ENCODE measurements at places on chromosomes 13 and 19.

GRCh38 chr19:663682-664117 is 686 bp upstream of the RNF126 start:
- no peak for DNase-seq

- DNase-seq: no peak
Measured at GRCh38 chr19:2261438-2262172, 5.4 kb upstream of the JSRP1 start.

DNA sequence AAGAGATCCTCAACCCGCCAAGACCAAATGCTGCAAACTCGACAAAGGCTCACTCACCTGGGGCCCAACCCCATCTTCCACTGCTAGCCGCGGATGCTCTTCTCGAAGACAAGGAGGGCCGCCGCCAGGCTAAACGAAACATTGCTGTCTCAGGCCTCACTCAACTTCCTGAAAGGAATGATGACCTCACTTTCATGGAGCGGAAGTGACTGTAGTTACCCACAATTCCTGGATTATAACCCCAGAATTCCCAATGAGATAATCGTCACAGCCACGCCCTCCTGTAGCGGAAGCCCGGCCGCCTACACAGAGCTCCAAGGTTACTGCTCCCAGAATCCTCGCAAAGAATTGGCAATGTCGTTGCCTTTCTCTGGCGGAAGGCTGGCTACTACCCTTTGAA is 10.5 kb upstream of the ZNF112 start:
- DNase-seq: no peak

DNA sequence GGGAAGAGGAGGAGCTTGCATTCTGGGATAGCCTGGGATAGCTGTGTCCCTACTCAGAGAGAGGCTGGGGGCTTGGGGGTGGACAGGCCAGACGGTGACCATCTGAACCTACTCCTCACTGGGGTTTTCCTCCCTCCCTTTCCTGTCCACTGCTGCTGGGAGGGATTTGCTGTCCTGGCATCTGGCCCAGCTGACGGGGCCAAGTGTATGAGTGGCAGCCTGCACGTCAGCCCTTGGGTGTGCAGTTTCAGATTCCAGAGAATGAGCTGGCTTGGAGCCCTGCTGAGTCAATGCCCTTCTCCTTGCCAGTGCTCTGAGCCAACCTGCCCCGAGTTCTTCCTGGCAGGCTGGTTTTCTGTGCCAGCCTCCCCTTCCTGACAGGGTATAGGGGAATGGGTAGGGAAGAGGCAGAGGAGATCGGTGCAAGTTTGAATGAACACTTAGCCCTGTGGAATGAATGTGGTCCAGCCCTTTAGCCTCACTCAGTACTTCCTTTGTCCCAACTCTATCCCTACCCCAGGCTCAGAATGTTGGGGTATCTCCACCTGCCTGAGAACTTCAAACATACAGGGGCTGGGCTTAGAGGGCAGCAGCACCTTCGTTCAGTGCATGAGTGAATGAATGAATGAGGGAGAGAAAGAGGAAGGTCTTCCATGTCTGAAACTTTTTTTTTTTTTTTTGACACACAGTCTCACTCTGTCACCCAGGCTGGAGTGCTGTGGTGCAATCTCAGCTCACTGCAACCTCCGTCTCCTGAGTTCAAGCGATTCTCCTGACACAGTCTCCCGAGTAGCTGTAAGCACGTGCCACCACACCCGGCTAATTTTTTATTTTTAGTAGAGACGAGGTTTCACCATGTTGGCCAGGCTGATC is 1.8 kb upstream of the ANGPTL4 start:
- no peak for DNase-seq

DNA sequence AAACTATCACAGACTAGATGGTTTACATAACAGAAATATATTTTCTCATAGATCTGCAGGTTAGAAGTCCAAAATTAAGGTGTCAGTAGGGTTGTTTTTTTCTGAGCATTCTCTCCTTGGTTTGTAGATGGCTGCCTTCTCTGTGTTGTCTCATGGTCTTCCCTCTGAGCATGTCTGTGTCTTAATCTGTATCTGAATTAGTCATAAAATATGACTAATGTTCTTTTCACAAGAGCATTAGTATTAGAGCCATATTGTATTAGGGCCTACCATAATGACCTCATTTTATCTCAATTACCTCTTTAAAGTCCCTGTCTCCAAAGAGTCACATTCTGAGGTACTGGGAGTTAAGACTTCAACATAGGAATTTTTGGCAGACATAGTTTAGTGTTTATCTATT is 77.2 kb upstream of the OBI1 start:
- no peak for DNase-seq

DNA sequence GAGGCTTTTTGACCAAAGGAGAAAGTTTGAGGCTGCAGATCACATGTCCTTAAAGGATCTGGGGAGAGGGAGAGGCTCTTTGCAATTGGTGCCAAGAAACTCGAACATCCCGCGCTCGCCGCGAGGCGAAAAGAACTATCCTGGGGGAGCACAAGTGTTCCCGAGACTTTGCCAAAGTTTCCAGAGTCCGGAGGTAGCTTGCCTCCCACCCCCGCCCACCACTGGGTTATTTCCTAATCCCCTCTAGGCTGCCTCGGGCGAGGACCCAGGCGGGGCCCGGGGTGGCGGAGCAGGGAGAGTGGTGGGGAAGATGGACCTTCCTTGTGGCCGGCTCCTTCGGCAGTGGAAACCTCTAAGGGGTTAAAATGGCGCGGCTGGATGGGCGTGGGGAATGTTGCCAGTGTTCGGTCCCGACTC is 114.5 kb downstream of the KCNRG start:
- peak; percentile 37 for DNase-seq

- no peak for DNase-seq
Measured at GRCh38 chr13:48260970-48261369, 28.0 kb downstream of the ITM2B start.

DNA sequence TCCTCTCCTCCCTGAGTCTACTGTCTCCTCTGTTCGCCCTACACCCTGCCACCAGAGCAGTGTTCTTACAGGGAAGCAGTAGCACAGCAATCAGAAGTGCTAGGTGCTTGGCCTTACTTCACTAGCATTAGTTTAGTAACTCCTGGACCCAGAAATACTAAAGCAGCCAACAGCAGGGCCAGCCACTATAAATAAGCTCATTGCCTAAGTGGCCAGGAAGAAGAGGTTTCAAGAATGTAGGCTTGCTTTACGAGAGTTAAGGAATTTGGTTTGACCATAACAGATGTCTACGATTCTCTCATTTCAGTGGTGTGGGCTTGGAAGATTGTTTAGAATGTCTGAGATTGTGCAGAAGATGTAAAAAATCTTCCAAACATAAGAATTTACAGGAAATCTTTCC is 103.3 kb downstream of the ZAR1L start:
- DNase-seq: no peak

DNA sequence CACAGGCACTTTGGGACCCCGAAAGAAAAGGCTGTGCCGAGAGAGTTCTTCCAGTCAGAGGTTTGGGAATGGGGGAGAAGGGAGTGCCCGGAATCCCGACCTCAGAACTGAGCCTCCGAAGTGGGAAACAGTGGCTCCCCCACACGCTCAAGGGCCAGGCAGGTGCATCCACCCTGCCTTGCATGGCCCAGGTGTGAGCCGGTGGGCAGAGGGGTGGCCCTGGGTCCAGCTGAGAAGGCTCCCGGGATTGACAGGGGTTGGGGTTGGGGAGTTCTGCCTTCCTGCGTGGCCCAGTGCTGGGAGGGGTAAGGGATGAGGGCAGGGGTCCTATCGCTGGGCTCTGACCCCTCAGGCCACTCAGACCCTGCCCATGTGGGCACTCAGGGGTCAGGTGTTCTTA is 163.5 kb upstream of the TUBA3C start:
- no peak for DNase-seq

- no peak for DNase-seq
Measured at GRCh38 chr13:110312339-110313031, 5.4 kb downstream of the COL4A2 start.

DNA sequence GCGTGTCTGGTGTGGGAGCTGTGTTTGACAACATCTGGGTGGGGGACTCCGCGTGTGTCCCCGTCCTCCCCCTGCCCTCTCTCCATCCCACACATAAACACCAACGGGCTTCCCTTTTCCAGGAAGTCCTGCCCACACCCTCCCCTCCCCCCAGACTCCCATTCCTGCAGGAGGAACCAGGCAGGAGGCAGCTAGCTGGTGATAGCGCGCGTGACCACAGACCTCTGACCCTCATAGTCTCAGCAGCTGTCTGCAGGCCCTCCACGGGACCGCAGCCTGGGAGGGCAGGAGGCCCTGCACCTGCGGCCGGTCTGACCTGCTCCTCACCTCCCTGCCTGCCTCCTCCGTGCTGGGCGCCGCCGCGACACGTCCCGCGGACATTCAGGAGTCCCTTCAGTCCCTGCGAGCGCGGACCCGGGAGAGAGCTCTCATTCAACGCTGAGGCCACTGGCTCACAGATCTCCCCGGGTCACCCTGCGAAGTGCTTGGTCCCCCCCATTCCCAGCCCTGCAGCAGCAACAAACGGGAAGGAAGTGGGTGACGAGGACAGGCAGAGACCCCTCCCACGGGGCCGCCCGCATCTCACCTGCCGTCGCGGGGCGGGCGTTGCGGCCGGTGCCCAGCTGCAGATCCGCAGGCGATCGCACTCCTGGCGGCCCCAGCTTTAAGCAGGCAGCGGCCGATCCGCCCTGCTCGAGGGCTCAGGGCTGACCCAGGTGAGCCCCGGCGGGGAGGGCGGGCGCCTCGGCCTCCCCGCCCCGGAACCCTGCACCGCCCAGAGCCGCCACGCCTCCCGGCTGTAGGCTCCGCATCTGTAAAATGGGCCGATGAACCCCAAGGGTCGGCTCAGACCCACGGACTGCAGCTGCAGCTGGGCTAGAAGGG is 1.1 kb upstream of the ACP5 start:
- no peak for DNase-seq

DNA sequence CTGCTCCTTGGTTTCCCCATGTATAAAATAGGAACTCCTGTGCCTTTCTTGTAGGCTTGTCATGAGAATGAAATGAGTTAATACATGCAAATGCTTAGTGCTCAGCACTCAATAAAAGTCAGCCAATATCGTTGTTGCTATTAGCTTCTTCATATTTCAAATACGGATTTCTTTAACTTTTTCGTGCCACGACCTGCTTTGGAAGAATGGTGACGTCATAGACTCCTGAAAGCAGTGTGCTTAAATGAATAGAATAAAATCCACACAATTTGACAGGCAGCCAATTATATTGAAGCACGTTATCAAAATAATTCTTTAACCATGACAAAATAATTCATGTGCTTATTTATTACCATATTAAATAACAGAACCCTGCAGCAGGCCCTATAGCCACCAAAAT is 26.6 kb upstream of the CDC16 start:
- no peak for DNase-seq

- DNase-seq: no peak
Measured at GRCh38 chr13:50731400-50731799, 112.1 kb downstream of the DLEU7 start.

GRCh38 chr13:26680572-26680971 is 80.0 kb downstream of the GPR12 start:
- no peak for DNase-seq

GRCh38 chr19:39405261-39405957 is 1.2 kb upstream of the ZFP36 start:
- DNase-seq: no peak

DNA sequence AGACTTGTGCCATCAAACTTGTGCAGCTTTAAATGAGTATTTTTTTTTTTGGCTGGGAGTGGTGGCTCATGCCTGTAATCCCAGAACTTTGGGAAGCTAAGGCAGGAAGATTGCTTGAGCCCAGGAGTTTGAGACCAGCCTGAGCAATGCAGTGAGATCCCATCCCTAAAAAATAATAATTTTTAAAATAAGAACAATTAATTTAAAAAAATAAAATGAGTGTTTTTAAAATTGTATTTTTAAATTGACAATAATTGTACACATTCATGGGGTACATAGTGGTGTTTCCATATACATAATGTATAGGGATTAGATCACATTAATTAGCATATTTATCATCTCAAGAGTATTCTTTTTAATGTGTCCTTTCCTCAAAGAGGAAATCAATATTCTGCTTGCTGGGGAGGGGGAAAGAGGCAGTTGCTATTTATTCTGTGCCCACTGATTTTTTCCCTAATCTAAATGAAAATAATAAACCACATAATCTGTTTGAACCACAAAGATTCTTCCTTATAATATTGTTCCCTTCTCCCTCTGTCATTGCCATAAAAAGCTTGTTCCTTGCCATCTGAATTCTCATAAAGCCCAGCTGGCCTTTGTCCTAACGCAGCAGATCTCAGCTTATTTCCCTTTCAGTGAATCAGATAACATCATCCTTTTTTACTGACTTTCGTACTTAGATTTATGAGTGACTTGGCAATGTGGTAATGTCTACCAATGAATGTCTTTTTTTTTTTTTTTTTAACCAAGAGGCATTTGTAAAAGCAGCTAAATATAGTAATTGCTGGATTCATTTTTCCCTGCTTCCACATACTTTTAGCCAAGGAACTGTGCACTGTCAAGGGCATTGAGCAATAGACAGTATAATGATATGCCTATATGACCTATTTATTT is 81.8 kb upstream of the RUBCNL start:
- DNase-seq: no peak

DNA sequence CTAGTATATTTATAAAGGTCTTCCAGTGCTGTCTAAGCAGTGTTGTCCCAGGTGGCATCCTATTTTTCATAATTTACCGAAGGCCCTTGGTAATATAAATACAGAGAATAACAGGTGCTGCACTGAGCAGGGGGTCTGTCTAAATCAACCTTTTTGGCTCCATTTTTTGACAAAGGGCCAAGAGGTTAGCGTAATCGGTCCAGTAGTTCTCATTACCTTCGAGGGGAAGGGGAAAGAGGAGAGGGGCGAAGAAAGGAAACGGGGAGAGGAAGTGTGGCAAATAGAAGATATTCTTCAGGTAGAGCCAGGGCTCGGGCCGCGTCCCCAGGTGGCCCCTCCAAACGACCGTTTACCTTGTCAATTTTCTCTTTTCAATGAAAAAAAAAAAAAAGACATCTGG is 749 bp upstream of the PAN3 start:
- DNase-seq: peak; percentile 27

- no peak for DNase-seq
Measured at GRCh38 chr13:66162470-66162869, 1067.7 kb downstream of the PCDH9 start.

GRCh38 chr19:8654591-8655339 is 24.3 kb downstream of the NFILZ start:
- DNase-seq: peak; percentile 16

DNA sequence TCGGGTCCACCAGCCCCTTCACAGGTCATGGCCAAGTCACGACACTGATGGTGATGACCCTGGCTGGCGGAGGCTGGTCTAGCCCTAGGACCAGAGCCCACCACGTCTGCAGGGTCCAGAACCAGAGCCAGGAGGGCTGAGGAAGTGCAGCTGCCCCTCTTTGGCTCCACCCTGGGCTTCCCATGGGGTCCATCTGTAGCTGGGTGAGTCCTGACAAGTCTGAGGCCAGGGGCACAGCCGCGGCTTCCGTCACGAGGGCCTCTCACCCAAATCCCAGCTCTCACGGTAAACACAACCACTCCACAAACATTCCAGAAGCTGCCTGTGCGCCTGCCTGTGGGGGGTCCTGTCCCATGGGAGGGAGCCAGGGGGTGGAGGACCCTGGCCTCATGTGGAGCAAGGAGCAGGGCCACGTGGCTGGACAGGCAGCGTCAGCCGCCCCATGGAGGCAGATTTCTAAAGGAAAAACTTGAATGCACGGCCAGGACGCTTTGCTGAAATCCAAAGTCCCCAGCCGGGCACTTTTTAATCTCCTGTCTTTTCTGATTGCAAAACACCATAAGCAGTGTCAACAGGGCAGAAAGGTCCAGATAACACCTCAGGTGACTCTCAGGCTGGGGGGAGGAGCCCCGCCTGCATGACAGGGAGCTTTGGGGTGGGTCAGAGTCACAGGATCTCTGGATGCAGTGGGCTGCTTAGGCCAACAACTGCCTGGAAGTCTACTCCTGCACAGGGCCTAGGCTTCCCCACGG is 29.9 kb downstream of the CEBPG start:
- no peak for DNase-seq

GRCh38 chr19:51016798-51017683 is 2.5 kb downstream of the KLK10 start:
- peak; percentile 32 for DNase-seq

Measured in left renal cortex interstitium (tissue), 4 donors.